Uterus (tissue), 4 donors: ENCODE measurements at places on chromosomes 3 and 15.

DNA sequence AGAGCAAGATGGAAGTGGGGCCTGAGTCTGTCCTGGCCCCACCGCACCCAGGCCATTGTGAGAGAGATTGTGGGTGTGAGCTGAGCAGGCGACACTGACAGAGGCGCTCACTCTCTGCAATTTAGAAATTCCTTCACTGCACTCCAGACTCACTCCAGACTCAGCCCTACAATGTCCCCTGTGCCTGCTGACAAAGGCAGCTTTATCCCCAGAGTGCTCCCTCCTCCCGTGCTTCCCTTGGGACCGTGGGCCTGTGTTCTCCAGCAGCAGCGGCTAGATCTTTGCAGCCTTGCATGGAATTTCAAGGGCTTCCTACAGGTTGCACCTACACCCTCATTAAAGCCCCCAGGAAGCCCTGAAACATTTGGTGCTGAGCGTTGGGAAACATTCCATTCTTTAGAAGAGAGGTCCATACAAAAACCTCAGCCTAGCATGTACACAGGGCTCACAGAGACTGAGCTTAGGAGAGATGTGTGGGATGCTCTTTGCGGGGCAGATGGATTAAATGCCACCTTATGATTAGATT, 1.3 kb upstream of the IL16 start:
- no peak for DNase-seq

DNA sequence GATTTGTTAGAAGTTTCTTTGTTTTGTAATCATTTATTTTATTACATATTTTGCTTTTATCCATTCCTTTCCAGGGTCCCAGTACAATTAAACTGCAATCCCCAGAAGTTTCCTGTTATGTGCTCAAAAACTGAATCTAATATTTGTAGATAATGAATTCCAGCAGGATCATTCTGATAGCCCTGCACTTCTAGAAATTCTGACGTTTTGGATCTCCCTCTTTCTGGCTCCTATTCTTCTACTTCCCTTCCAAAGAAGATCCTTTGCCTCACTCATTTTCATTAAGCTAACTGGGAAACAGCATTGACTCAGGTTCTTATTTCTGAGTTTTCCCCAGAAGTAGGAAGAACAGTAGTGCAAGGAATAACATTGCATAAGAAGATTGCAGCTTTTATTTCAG, 9.9 kb downstream of the P3H2 start:
- DNase-seq = no peak

DNA sequence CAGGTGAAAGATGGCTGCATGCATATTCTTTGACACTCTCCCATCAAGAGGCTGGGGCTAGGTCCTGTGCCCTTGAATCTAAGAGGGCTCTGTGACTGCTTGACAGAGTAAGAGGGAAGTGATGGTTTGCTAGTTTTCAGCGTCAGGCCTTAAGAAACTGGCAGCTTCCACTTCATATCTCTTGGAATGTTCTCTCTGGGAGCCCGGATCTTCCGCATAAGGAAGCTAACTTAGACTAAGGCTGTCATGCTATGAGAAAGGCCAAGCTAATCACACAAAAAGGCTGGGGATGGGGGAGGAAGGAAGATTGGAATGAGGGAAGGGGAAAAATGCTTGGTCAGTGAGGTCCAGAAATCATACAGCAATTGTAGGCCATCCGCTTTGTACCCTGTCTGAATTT, 50.0 kb downstream of the MB21D2 start:
- DNase-seq = no peak

- DNase-seq = no peak
Observed at GRCh38 chr3:47762233-47762632, 19.5 kb downstream of the SMARCC1 start.

DNA sequence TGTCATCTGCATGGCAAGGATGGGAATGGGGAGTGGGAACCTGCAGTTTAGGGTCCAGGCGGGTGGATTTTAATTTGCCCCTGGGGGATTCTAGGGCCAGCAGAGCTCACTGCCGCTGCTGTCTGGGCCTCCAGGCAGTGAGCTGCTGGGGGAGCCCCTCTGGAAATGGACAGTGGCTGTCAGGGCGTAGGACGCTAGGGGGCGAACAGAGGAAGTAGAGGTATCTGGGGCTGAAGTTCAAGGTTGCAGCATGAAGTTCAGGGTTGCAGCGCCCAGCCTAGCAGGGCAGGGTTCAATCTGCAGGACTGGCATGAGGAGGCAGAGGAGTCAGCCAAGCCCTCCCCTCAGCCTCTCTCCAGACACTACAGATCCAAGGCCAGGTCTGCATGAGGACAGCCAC, 49.5 kb downstream of the APBA2 start:
- no peak for DNase-seq

DNA sequence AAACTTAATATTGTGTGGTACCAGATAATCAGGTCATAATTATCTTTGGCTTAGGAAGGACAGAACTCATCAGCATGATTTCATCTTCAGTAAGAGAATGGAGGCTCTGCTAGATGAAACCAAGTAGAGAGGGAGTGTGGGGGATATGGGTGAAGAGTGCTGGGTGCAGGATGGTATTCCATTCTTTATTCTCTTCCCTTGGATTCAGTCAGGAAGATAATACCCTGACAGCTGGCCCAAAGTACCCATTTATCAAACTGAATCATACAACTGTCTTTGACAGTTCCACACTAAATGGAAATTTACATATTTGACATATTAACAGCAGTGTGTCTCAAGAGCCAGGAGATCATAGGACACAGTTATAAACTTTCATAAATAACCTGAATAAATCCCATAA, 44.7 kb downstream of the GOLIM4 start:
- no peak for DNase-seq

GRCh38 chr3:129439226-129439816, 427 bp downstream of the MBD4 start:
- no peak for DNase-seq

GRCh38 chr15:36208868-36209582, 370.4 kb upstream of the CDIN1 start:
- DNase-seq = no peak

- DNase-seq = no peak
Observed at GRCh38 chr3:171187706-171188290, 161.3 kb upstream of the SLC2A2 start.

- DNase-seq = no peak
Observed at GRCh38 chr3:176785171-176785570, 412.1 kb downstream of the TBL1XR1 start.

- no peak for DNase-seq
Observed at GRCh38 chr3:111366515-111366914, 175.5 kb upstream of the CD96 start.

DNA sequence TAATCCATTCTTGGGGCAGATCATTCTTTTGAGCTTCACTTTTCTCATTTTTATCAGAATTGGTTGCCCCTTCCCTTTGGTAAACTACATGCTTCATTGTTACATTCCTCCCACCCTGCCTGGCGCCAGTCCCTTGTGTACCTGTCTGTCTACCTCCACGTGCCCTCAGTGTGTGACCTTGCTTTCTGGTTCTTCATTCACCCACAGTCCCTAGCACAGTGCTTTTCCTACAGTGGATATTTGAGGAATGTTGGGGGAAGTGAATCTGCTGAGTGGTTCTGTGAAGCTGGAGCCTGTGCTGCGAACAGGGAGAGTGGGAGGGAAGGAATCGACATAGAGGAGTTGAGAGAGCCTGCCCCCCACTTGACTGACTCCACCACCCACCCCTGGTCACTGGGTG, 23.4 kb downstream of the GPD1L start:
- no peak for DNase-seq

GRCh38 chr15:74257105-74257504, 21.0 kb downstream of the CCDC33 start:
- DNase-seq = no peak

- DNase-seq = no peak
Observed at GRCh38 chr3:51283421-51283820, 101.7 kb upstream of the MANF start.

DNA sequence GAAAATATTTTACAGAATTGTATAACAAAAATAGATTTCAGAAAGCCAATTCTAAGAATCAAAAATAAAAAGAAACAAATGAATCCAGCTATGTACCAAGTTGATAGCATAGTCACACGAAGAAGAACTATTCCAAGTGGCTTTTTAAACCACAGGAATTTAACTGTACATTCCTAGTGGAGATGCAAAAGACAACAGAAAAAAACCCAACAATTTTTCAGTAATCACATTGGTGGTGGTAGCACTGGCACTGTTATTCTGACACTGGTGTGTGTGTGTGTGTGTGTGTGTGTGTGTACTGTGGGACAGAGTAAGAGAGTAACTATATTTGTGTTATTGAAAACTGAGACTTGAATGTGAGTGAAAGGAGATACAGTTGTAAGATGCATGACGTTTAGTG, 9.1 kb downstream of the BFSP2 start:
- DNase-seq = no peak

DNA sequence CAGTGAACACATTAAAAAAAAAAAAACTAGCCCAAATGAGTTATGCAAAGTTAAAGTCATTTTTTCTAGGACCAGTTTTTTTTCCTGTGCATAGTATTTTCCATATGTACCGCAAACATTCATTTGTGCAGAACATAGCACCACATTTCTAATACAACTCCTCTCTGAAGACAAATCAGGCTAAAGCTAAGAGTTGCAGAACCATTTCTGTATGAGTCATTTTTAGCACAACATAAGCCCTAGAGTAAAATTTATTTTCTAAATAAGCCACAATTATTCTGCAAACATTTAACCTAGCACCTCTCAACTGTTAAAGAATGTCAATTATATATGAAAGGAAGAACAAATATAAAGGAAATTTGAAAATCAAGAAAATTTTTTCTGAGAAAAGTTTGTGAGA, 375.8 kb downstream of the TIGIT start:
- no peak for DNase-seq

GRCh38 chr15:41556677-41557076, 2.3 kb upstream of the TYRO3 start:
- DNase-seq = no peak

DNA sequence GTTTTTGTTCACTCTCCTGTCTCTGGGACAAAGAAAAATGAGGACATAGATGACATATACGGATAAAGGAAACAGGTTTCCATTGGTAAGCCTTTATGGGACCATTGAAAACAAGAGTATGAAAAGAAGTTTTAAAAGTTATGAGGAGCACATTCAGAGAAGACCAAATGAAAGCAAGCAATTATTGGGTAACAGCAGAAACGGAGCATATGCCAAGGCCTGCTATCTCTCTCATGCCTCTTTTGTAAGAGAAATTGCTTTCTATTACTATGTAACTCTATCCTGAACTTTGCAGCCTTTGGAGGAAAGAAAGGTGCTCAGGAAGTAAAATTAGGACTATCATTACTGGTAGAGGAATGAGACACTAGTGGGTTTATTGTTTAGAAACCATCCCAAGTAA, 14.9 kb upstream of the DPH6 start:
- DNase-seq = no peak

- DNase-seq = peak; percentile 59
Observed at GRCh38 chr3:79018671-79019136, 749.1 kb downstream of the ROBO1 start.

- no peak for DNase-seq
Observed at GRCh38 chr3:95148107-95148506, 1085.2 kb downstream of the NSUN3 start.

- no peak for DNase-seq
Observed at GRCh38 chr3:126293370-126294082, 63.7 kb downstream of the KLF15 start.

- DNase-seq = peak; percentile 79
Observed at GRCh38 chr3:195182470-195182795, 88.5 kb downstream of the XXYLT1 start.

DNA sequence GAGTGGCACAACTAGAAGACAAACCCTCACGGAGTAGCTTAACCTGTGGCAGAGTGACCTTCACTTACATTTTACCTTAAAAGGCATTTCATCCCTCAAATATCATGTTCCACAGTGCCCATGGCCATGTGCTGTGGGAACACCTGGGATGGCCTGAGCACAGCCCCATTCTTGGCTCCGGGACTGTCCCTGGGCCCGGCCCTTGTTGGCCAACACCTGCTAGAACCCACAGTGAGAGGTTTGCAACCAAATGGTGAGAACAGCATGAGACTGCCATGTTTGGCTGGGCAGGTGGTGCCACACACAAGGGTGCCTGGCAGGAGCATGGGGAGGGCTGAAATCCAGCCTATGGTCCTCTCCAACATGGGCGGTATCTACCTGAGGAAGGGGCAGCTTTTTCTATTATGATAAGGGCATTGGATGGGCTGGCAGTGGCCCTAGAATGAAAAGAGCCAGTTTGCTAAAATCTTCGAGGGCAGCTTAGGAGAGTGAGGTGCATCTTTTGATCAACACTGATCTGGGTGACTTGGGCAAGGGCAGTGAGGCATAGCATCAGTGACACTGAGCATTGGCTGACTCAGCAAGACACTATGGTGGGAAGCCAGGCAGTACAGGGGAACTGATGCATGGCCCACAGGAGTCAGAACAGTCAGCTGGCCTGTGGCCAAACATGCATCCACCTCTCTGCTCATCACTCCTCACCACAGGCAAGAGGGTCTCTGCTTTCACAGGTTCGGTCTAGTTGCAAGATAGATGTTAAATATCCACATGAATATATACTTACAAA, 53.9 kb downstream of the SYNM start:
- no peak for DNase-seq

- DNase-seq = peak; percentile 72
Observed at GRCh38 chr3:40877631-40878463, 321.5 kb upstream of the CTNNB1 start.

DNA sequence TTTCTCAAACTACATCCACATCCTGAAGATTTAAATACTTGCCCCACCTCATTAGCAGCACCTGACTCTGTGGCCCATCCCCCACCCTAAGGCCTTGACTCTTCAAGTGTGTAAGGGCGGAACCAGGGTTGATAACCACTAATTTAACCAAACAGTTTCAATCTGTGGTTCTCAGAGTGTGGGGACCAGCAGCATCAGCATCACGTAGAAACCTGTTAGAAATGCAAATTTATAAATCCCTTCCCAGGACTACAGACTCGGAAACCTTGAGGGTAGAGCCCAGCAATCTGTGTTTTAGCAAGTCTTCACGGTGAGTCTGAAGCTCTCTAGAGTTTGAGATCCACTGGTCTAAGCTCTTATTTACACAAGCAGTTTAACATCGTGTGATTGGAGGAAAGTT, 12.4 kb downstream of the GNB4 start:
- no peak for DNase-seq

DNA sequence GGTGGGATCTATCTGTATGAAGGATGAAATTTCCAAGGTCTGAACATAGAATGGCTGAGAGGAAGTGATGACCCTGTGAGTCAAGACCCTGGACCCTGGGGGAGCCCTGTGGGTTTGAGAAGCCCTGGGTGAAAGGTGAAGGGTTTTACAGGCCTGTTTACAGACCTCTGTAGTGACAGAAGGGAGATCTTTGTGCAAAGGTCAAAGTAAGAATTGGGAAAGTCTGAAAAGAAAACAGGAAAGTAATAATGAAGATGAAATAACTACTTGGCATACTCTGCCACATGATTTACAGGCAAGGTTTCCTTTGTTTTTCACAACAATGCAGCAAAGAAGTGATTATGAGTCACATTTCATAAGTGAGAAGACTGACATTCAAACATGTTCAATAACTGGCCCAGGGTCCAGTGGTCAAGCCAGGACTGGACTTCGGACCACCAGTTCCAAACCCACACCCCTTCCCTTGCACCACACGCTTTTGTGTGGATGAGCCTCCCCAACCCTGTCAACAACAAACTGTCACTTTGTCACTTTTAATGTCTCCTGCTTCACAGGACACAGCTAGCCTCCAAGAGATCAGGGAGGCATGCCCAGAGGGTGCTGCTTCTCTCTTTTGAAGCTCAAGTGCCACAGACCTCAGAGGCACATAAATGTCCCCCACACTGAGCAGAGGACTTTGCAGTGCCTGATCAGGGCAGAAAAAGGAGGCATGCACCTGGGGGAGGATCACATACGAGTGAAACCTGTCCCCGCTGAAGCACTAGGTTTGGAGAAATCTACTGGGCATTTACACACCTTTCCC, 21.5 kb downstream of the CD86 start:
- DNase-seq = no peak
